CD4-positive, alpha-beta T cell treated with Interleukin-10 for 1 hour (primary cell): ENCODE measurements at places on chromosomes 4 and X.

DNA sequence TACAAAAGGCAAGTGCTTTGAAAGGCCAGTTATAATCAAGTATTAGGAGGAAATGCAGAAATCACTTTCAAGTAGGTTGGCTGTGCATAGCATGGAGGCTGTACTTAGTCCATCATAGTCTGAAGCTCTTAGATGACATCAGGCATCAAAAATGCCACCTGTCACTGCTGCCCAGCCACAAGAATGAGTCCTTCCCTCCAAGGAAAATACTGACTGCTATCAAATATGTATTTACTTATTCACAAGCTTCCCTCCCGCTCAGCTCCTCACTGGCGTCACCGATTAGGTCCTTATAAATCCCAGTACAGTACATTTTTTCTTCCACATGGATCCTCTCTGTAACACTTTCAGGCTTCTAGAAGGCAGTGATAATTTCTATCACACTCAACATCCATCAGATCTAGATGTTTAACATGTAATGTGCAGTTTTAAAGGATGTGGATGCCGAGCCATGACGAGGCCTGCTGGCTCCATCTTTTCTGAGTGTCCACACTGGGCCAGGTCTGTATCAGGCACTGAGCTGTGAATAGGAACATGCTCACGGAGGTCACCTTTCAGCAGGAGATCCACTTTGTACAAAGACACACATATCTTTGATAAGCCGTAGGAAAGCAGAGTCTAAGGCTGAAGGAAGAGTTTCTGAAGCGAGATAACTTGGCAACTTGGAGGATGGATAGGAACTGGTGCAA is 121.9 kb downstream of the PALLD start:
- DNase-seq: no peak

- no peak for DNase-seq
Measured at GRCh38 chrX:15563056-15563455, 37.7 kb downstream of the ACE2 start.

GRCh38 chr4:159010563-159011260 is 92.2 kb upstream of the RAPGEF2 start:
- no peak for DNase-seq

DNA sequence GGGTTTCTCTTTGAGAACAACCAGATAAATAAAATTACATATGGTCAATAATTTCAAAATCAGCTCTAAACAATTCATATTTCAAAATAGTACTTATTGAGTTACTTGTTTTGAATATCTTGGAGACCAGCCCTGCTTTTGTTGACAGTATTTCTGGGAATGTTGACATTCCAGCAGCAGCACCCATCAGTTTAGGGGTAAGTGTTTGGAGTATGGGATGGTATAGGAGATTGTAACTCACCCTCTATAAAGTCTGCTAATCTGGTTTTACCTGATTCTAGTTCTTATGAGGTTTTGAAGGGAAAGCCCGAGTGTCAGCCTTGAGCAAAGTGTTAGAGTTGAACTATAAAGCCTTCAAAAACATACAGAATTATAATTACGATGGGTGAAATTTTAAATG is 139.2 kb upstream of the ANKRD50 start:
- DNase-seq: no peak

GRCh38 chr4:8542776-8543525 is 37.2 kb upstream of the GPR78 start:
- no peak for DNase-seq

- DNase-seq: no peak
Measured at GRCh38 chr4:138841343-138841742, 174.2 kb upstream of the NOCT start.

GRCh38 chr4:24174602-24175001 is 284.8 kb upstream of the PPARGC1A start:
- DNase-seq: no peak

DNA sequence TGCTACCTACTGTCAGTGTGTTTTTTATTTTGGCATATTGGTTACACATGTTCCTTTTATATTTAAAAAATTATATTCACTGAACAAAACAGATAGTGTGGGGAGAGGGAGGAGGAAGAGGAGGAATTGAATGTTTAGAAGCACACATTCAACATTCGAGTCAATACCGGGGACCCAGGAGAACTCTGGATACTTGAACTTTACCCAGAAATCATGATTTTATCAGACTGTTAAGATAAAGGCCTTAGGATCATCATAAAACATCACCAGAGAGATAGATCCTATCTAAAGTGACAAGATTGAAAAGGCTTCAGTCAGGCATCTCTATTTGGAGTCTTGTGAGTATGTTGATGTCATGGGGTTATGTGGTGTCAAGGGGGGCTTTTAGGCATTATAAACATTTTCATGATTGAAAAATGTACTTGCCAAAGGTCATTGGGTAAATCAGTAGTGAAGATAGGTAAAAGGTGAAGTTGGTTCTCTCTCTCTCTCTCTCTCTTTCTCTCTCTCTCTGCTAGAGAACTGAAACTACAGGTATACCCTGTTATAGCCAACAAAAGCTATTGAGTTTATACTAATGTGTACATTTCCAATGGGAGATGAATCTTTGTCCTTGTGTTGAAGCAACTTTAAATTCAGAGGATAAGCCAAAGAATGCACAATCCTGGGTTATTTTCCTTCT is 16.9 kb upstream of the RGN start:
- DNase-seq: no peak

- peak; percentile 8 for DNase-seq
Measured at GRCh38 chrX:38627683-38628082, 66.3 kb downstream of the TSPAN7 start.

DNA sequence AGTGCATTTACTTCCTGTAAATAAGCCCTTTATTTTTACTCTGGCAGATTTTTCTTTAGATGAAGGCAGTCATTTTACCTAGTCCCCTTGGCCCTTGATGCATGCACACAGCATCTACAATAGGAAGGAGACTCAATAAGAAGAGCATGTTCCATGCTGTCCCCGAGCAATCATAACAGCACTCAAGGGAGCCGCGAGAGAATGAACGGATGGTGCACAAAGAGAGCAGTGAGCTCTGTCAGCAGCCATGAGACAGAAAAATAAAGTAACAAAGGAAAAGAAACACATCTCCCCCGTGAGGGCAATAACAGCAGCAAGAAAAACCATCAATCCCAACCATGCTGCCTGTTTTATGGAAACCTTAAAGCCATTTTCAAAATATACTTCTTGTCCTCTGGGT is 11.9 kb downstream of the SMIM31 start:
- DNase-seq: no peak

- peak; percentile 22 for DNase-seq
Measured at GRCh38 chr4:152454398-152455011, 81.4 kb downstream of the FBXW7 start.

- peak; percentile 1 for DNase-seq
Measured at GRCh38 chr4:25377572-25378436, 741 bp downstream of the ANAPC4 start.

DNA sequence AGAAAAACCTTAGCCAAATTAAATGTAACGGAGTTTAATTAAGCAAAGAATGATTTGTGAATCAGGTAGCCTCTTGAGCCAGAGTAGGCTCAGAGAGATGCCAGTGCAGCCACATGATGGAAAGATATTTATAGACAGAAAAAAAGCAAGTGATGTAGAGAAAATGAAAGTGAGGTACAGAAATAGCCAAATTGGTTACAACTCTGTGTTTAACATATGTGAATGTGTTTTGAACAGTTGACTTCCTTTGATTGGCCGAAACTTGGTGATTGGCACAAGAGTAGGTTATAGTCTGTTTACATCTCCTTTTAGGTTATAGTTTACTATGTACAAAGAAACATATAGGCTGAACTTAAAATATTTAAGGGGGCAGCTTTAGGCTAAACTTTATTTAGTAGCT is 459.9 kb upstream of the BOD1L1 start:
- DNase-seq: no peak

DNA sequence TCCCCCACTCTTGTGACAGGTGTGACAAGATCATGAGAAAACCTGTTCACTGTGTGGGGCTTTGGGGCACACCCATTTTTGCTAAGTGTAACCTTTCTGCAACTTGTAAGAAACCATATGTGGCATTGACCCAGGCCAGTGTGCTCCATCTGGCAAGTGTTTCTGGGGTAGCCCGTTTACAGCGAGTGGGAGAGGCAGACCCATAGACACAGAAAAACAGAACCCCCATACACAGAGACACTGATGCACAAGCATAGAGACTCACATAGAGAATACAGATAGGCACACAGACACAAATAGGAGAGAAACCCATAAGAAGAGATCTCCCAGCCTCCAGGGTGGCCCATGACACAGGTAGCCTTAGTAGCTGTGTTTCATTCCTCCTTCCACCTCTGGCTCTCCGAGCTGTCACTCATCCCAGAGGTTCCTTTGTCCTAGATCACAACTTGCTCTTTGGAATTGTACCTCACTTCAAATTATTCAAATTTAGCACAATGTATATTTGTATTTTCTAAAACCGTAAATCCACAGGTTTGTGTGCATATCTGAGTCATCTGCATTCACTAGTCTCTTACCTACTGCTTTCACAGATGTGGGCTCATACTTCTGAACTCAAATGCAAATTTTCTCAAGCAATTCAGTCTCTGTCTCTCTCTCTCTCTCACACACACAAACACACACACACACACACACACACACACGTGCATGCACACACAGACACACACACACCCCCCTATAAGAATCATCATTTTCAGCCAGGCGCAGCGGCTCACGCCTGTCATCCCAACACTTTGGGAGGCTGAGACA is 114.4 kb downstream of the SH3KBP1 start:
- DNase-seq: no peak

GRCh38 chrX:132957211-132958090 is 978 bp downstream of the HS6ST2 start:
- no peak for DNase-seq

- no peak for DNase-seq
Measured at GRCh38 chrX:45352611-45353010, 151.9 kb upstream of the DIPK2B start.

DNA sequence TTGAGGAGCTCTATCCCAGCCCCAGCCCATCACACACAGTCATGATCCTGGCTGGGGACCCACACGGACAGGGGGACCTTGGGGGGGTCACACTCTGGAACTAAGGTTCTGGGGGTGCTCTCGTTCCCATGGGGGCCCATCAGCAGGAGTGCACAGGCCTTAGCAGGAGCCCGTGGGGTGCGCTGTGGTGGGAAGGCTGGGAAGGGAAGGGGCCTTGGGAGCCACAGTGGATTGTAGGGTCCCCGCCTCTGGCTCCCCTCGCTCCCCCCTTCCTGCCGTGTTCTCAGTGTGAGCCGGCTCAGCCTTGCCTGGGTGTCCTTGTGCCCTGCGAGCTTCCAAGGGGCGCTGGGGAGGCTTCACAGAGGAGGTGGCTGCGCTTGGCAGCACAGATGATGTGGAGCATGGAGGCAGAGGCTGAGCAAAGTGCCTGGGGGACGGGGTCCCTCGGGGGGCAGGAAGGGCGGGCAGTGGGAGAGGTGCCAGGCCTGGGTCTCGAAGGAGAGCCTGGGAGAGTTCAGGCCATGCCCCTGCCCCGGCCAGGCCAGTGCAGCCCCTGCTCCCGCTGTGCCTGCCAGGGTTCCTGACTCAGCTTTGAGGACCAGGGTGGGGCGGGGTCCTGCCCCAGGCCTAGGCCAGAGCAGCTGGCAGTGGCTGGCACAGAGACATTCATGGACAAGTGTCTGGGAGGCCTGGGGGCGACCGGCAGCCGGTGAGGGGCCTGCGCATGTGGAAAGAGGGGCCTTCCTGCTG is 5.5 kb upstream of the HGFAC start:
- no peak for DNase-seq

GRCh38 chrX:35101901-35102300 is 159.3 kb downstream of the FAM47B start:
- no peak for DNase-seq

- no peak for DNase-seq
Measured at GRCh38 chr4:138320030-138320429, 77.9 kb upstream of the SLC7A11 start.

DNA sequence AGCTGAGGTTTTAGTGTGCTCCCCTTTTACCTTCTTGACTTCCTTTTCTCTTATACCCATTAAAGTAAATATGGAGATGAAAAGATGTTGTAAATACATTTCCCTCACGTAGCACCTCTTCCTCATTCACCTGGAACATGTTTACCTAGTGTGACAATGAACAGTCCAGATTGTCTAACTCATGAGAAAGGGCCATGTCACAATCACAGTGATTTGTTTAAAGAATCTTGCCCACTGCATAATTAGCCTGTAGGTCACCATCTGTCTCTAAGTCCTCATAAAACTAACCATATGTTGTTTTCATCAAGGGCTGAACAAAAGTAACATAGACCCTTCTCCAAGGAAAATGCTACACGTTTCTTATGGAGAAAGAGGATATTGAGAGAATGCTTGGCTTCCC is 85.7 kb downstream of the TSPAN5 start:
- DNase-seq: no peak

DNA sequence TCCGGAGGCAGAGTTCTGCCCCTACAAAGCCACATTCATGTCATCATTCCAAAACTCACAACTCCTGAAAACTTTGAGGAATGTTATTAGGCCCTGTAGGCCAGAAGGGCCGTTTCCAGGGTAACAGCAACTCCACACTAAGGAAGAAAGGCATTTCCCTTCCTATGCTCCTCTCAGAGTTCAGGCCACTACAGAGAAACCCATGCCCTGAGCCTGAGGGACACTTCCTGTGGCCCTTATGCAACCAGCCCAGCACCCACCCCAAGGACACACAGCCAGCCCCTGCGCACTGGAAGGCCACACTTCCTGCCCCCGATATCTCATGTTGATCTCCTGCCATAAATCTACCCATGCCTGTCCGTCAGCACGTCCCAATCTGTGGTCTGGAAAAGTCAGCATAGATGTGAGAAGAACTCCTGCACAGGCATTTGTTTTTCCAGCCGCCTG is 289.3 kb downstream of the BCOR start:
- no peak for DNase-seq

DNA sequence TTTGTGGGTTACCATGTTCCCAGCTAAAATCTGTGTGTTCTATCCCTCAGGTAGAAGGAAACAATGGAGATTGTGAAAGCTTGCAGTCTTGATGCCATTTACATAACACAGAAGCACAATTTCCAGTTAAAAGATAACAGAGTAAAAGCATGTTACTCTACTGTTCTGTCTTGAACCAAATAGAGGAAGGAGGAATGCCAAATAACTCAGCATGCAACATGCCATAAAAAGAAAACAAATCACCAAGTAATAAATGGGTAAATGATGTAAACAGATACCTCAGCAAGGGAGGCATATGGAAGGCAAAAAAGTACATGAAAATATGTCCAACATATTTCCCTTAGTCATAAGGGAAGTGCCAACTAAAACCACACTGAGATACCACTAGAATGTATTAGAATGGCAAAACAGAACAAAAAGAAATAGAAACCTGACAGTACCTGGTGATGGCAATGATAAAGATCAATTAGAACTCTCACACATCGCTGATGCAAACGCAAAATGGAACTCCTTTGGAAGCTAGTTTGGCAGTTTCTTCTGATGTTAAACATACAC is 502.6 kb upstream of the HS3ST1 start:
- DNase-seq: no peak
